Activated naive CD8-positive, alpha-beta T cell treated with anti-CD3 and anti-CD28 coated beads, Interleukin-2, amount 10 ng/mL, durations not matched to agents 7 days and 5 days (primary cell): ENCODE measurements at places on chromosomes 2 and 18.

DNA sequence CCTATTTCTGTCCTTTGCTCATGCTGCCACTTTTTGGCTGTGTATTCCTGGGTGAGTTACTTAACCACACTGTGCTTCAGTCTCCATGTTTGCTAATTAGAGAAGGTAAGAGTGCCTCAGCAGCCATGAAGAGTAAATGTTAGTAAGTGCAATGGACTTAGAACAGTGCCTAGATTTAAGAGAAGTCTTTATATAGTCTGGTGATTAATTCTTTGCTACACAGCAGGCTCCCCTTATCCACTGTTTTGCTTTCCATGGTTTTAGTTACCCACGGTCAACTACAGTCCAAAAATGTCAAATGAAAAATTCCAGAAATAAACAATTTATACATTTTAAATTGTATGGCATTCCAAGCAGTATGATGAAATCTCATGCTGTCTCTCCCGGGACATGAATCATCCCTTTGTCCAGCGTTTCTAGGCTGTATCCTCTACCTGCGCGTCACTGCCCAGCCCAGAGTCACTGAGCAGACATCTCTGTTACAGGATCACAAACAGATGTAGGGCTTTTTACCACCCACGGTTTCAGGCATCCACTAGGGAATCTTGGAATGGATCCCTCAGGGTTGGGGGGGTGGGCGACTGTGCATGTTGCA lies 91.0 kb downstream of the CTIF start:
- DNase-seq, result no peak

DNA sequence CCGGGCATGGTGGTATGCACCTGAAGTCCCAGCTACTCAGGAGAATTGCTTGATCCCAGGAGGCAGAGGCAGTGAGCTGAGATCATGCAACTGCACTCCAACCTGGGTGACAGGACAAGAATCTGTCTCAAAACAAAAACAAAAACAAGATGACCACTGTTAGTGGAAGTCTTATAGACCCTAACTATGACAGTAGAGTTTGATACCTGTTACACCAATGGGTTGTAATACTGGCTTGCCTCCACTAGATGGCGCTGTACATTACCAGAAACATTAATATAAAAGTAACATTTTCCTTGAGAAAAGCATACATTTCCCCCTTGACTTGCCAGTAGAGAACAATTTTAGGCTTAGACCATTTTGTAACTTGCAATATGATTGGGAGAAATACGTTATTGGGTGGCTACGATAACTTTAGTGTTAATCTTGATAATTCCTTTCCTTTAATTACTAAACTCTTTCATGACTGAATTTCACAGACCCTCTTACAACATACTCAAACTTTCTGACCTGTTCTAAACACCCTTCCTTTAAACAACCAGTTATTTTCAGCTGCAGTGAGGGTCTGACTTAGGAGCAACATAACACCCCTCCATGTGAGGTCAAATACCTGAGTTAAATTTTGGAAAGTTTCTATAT lies 19.5 kb downstream of the SLC25A52 start:
- no peak for DNase-seq

DNA sequence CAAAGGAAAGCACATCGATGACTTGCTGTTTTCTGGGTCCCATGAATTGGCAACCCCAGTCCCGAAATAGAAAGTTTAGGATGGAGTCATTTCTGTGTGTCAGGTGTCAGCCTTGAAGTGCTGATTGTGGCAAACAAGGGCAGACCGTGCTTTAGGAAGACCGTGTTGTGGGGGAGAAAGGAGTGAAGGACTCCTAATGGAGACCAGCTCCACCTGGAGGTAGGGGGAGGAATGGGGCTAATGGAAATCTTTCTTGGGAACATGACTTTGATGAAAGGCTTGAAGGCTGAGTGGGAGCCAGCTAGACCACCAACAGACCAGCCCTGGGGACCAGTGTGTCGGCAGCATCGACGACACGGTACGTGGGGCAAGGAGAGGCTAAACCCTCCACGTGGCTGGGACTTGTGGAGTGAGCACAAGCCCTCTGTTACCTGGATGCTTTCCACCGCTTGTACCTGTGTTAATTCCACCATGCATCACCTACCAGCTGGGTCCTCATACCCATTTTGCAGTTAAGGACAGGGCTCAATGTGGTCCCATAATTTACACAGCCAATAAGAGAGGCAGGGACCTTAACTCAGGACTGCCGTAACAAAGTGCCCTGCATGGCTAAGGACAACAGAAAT lies 104.2 kb downstream of the SH3BP4 start:
- DNase-seq, result no peak

DNA sequence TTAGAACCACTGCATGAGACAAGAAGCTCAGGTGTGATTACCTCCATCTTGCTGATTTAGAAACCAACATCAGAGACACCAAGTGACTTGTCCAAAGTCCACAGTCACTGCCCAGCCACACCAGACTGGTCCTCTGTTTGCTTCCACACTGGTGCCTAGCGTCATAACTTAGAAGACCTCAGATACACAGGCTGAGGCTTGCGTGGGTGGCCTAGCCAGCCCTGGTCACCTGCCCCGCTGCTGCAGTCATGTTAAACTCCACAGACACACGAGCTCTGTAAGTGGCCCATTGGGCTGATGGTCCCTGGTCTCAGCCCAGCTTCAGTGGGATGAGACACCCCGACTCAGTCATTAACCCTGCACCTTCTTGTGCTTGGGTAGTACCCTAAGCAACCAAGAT lies 47.1 kb downstream of the CNGA3 start:
- no peak for DNase-seq

- no peak for DNase-seq
Observed at GRCh38 chr2:227876300-227876801, 4.9 kb downstream of the DAW1 start.
